ENCODE measurements at places on chromosomes 4 and X.

GRCh38 chrX:148661035-148661434, 160.6 kb downstream of the AFF2 start:
- no peak for DNase-seq

DNA sequence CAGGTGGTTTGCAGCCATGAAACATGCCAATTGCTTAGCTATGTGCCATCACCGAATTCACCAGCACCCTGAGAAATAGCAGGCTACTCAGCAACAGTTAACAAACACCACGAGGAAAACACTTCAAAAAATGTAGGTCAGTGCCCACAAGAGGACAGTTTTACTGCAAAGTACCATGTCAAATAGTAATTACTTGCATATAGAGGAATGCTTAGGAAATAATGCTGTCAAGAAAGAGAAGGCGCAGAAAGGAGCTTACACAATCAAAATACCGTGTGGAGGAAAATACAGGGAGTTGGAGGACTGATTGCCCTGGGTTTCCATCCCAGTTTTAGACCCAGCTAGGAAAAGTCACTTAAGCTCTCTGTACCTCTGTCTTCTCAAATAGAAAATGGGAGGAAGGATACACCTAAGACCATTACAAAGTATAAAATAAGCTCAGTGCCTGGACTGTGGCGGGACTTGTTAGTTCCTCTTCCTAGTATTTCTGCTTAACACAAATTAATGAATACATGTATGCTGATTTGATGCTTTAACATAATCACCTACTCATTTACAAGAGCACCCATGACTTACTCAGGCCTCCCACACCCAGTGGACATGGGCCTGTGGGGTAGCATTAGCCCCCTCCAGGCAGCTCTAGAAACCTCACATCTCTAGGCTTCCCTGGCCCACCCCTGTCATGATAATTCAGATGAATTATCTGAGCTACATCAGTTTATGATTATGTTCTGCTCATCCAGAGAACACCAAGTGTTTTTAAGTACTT, 44.5 kb upstream of the IL21 start:
- peak; percentile 8 for DNase-seq

- no peak for DNase-seq
Measured at GRCh38 chr4:172736046-172736445, 432.6 kb upstream of the GALNT7 start.

DNA sequence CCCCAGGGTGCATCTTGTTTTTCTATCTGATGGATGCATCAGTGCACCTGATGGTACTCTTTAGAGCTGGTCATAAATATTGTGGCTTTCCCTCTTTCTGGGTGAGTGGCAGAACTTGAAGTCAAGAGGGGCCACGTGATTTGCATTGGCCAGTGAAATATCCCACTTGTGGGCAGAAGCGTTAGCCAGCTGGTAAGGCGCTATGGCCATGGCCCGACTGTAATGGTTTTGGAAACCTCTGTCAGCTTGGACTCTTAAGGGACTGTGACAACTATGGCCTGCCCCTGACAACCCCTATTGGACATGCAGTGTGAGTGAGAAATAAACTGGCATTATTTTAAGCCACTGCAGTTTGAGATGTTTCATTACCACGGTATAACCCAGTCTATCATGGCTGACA, 72.8 kb downstream of the SEL1L3 start:
- no peak for DNase-seq

- no peak for DNase-seq
Measured at GRCh38 chrX:110531873-110532580, 173.4 kb downstream of the RTL9 start.
